Fibroblast of mammary gland (primary cell): ENCODE measurements at places on chromosomes 16 and 17.

DNA sequence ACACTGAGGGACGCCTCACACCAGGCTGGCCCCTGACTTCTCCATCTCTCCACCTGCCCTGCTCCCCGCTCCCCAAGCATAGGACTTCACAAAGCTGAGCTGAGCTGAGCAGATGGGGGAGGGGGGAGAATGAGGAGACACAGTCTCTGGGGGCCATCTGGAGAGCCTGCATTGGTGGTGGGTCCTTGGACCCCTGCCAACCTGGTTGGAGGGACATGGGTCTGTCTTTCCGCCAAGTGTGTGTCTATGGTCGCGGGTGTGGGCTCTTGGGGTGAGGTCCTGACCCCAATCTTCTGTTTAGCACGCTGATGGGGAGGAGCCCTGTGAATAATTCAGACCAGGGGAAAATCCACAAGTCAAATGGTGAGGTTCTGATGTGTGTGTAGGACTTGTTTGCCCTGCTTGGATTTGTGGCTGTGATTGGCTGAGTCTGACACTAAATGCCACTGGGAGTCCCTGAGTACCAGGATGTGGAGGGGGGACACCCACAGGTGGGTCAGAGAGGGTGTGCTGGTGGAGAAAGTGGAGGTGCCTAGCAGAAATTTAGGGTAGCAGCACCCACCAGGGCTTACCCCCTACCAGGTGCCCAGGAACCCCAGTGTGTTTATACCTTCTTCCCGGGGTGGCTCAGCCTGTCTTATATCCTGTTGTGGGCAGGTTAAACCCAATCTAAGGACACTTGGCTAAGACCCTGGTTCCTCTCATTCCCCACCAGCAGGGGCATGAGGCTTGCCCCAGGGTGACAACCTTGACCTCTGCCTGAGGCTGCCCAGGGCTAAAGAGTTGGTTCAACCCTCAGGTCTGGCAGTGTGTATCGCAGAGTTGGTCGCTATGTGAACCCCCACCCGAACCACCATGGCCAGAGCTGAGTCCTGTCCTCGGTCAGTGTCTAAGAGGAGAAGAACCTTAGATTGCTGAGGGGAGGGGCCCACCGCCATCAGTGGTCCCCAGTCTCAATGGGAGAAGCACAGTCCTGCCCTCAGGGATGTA, 2.1 kb downstream of the FMNL1 start:
- no peak for DNase-seq

- DNase-seq, result no peak
These were observed 3.1 kb upstream of the EXOC7 start for GRCh38 chr17:76106703-76107102.

DNA sequence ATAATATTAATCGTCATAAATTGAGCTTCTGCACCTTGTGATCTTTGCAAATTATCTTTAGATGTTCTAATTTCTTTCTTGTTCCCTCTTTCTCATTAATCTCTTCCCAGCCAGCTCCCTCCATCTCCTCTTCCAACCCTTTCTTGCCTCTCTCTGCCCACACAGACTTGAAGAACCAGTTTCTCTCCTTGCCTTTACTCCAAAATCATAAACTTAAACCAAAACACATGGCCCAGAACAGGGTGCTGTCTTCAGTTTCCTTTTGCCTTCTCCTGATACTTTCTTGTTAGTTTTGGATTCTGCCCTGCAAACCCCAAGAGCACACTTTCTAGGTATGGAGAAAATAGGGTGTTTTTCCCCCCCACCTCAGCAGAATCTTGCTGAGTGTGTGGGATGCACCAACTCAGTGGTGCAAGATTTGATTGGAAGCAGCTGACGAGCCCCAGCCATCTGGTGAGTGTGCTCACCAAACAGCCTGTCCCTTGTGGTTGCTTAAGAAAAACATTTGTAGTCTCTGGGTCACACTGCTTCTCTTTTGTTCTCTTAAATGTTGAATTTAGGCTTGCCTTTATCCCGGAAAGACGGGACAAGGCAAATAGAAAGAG, 175.8 kb upstream of the MAF start:
- DNase-seq, result peak; percentile 79

GRCh38 chr17:44863061-44863918, 15.6 kb downstream of the HIGD1B start:
- no peak for DNase-seq

DNA sequence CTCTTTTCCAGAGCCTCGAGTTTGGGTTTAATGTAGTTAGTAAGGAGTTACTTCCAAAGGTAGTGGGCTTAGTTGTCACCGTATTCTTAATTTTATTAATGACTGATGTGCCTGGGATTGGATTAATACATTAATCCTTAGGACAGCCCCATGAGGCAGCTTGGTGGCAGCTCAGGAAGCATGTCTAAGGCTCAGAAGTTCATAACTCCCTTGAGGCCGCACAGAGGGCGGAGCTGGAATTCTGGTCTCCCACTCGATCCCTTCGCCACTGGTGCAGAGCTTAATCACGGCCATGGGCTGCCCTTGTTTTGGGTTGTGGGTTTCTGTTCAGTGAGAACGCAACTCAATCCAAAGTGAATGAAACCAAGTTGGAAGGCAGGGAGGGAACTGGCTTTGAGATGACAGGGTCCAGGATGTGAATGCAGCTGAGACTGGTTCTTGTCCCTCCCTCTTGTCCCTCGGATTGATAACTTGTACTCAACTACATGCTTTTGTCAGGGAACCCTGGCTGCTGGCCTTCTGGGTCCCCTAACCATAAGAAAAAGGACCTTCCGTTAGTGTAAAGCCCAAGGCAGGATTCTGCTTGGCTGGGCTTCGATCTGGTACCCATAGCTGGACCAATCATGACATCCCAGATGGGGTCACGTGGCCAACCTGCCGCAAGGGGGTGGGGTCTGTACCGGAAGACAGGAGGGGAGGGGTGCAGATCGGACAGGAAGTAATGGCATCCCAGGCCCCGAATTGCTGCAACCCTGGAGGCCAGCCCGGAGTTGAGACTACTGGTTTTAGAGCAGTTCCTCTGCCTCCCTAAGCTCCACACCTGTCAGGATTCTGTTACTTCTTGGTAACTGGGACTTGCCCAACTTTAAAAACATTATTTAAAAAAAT, 45.4 kb downstream of the SNX20 start:
- no peak for DNase-seq

DNA sequence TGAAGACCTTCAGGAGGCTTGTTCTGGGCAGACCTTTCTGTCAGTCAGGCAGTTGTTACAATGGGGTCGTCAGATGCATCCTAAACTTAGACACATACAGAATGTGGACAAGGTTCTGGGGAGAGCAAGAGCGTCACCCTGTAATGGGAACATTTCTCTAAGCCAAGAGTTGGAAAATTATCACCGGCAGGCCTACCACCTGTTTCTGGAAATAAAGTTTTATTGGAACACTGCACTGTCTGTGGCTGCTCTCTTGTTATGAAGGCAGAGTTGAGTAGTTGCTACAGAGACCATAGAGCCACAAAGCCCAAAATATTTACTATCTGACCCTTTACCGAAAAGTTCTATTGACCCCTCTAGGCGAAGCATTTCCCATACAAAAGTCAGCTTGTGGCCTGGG, 106.2 kb downstream of the CPPED1 start:
- no peak for DNase-seq

DNA sequence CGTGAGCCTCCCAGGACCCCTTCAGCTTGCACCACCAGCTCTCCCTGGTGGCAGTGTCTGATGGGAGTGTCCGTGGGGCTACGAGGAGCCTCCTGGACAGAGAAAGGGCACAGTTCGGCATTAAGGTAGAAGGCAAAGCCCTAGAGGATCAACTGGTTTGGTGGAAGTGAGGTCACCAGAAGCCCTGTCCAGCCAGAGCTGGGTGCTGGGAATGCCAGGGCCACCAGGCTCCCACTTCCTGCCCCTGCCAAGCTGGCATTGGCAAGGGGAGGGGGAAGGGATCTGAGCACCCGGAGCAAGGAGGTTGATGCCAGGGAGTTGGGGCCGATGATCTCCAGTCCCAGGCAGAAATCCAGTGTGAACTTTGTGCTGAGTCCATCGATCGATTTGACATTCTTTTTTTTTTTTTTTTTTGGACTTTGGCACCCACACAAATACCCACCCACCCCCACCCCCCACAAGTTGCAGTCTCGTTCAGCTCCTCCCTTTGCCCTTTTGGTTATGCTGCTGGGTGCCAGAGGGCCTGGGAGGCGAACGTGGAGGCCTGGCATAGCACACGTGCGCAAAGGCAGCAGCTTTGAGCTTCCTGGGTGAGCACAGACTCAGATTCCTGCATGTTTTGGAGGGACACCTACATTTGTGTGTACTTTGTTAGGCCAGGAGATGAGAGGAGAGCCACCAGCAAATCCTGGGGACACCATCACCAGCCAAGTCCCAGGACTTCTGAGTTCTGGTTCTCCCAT, 2.1 kb downstream of the NHERF1 start:
- no peak for DNase-seq

DNA sequence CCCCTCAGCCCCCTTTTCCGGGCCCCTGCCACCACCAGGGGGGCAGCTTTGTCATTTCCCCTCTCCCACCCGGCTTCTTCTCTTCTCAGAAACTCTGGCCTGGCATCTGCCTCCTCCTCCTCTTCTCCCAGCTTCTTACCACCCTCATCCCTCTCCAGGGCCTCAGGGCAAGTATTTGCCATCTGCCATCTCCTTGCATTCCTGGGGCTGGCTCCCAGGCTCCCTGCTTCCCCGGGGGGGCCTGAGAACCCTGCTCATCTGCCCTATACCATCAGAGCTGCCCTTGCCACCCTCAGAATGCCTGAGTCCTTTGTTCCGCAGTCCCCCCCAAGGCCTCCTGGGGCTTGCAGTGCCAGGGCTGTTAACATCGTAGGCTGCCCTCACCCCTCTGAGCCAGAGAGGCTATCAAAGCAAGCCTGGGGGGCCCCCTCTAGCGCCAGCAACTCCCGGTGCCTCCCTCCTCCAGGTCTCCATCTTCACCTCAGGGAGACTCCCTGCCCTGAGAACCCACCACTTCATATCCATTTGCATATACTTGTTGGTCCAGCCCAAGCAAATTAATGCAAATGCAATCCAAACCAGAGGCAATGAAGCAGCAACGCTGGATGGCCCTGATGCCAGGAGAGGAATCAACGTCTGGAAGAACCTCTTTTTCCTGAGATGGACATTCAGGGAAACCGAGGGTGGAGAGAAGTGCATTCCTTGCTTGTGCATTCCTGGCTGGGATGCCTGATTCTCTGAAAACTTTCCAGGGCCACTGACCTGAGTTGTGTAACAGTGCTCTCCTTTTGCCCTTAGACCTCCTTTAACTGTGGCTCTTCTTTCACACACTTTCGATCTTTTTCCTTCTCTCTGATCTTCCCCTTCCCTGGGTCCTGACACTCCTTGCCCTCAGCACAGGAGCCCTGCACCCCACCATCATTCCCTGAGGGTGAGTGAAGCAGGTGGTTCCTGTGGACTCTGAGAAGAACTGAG, 20.7 kb upstream of the SP2 start:
- no peak for DNase-seq

DNA sequence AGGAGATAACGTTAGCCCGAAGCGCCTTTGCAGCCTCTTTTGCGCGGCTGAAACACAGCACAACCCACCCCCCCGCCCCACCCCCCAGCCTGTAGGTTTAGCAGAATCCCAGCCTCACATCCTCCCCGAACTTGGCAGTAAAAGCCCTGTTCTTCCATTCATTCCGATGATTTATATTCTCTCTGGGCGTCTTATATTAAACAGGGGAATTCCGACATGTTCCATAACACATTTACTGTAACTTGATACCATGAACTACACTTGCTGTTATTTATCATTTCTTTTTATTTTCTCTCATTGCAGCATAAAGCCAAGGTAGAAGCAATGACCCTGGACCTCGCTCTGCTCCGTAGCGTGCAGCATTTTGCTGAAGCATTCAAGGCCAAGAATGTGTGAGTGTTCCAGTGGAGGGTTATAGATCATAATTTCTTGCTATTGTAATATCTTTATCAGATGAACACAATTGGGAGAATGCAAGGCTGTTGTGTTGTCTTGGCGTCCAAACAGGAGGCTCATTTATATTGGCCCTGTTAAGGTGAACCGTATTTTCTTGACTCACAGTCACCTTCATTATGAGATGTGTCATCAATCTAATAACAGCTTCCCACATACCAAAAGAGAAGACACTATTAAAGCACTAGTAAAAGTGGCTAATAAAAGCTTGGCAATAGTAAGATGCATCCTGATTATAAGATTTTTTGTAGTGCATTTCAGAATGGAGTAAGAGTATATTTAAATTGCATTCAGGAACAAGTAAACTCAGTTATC, 287.3 kb downstream of the WWOX start:
- DNase-seq, result no peak

DNA sequence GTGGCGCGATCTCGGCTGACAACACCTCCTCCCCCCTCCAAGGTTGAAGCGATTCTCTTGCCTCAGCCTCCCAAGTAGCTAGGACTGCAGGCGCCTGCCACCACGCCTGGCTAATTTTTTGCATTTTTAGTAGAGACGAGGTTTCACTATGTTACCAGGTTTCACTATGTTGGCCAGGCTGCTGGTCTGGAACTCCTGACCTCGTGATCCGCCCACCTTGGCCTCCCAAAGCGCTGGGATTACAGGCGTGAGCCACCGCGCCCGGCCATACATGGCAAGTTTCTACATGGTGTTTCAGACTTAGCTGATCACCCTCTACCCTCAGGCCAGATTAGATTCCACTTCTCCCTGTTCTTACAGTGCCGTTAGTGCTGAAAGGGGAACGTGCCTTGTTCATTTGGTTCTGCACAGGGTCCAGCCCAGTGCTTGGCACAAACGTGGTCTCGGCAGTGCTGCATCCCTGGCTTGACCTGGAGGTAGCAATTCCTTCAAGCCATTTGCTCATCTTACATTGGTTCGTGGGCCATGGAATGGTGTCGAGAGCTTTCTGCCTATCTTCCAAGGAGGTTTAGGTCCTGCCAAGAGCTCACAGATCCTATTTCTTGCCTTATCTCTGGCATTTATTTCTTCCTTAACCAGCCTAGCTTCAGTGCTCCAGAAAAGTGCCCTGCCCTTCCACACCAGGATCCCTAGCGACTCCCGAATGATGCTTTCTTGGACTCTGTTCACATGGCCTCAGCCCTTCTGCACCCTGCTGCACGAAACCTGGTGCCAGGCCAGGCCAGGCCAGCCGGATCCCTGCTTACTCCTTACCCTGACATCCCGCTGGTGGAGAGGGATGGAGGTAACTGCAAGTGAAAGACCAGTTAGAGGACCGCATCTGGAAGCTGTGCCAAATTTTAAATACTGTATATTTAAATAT, 14.8 kb upstream of the AURKB start:
- DNase-seq, result no peak

DNA sequence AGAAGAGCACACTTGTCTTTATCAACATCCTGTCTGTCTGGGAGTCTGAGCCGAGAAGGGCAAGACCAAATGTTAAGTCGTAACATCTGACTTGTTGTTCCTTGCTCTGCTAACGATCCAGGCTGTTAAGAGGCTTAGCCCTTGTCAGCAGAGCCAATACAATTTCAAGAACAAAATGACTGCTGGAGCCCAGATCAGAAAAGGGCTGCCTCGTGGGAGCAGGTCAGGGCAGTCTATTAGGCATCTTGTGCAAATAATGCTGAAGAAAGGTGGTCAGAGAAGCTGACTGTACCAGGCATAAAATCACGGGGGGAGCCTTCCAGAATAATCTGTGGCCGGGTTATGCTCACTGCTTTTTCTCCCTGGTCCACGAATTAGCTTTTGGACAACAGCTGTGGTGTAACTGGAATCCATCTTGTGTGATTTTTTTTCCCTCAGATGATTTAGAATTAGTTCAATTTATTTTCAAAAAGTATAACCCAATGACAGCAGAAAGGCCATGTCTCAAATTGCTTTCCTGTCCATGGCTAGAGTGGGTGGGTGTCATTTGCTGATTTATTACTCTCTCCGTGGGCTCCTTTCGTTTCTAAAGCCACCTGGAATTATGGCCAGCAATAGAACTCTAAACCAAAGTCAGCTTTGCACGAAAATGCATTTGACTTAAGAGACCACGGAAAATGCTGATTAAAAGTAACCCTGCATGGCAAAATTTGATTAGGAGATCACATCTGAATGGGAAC, 221.1 kb upstream of the HSBP1 start:
- DNase-seq, result no peak

- no peak for DNase-seq
These were observed 145.6 kb upstream of the CHMP6 start for GRCh38 chr17:80845863-80846671.
